ENCODE measurements at places on chromosomes 2 and 18.

DNA sequence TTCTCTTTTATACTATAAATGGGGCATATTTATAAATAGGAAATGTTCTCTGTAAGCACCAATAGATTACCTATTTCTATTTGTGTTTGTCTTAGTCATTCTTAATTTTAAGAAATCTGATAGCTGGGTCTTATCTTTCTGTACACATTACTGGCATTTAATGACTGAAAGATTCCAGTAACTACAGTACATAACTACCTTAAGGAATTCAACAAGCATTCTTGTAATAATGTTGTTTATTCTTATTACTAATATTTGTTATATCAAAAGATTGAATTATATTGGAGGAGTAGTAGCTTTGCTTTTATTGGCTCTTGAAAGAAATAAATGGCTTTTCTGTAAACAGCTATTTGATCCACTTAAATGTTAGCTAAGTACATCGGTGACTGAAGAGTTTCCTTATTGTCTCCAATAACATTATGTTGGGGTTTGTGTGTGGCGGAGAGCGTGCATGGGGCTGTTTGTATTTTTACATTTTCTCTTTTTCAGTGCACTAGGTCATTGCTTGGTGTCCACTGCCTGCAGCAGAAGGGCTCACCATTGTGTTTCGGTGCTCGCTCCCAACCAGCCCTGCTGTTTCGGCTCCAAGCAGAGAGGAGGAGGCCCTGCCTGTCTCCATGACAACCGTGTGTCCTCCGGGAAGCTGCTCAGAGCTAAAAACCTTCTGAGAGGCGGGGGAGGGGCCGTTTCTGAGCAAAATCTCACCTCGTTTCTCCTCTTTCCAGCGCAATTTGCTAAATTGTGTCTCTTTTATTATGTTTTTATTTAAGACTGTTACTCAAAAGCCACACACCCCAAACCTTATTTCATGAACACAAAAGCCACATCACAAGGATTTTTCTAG is 112.5 kb upstream of the SLC38A11 start:
- no peak for DNase-seq

GRCh38 chr2:157196956-157197355 is 60.5 kb upstream of the GALNT5 start:
- no peak for DNase-seq

DNA sequence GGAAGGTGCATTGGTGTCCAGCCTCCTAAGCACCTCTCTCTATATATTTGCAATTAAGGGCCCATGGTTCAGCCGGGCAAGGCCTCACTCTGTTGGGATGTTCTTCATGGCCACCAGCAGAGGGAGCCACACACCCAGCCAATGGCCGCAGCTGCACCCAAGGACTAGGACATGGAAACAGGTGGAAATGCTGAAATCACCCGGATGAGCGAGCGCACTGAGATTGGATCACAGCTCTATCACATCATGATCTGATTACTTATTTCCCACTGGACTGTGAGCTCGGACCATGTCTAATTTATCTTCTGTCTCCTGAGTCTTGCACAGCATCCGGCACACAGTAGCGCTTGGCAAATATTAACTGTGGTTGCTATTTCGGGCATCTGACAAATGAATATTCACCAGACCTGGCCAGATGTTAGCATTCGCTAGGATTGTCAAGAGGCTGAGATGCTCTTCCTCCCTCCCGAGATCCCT is 31.2 kb downstream of the KIF3C start:
- DNase-seq, result peak; percentile 81

- DNase-seq, result no peak
Observed at GRCh38 chr18:44343570-44343969, 337.1 kb upstream of the SETBP1 start.

- peak; percentile 35 for DNase-seq
Observed at GRCh38 chr2:44651974-44652373, 289.5 kb upstream of the SIX3 start.

DNA sequence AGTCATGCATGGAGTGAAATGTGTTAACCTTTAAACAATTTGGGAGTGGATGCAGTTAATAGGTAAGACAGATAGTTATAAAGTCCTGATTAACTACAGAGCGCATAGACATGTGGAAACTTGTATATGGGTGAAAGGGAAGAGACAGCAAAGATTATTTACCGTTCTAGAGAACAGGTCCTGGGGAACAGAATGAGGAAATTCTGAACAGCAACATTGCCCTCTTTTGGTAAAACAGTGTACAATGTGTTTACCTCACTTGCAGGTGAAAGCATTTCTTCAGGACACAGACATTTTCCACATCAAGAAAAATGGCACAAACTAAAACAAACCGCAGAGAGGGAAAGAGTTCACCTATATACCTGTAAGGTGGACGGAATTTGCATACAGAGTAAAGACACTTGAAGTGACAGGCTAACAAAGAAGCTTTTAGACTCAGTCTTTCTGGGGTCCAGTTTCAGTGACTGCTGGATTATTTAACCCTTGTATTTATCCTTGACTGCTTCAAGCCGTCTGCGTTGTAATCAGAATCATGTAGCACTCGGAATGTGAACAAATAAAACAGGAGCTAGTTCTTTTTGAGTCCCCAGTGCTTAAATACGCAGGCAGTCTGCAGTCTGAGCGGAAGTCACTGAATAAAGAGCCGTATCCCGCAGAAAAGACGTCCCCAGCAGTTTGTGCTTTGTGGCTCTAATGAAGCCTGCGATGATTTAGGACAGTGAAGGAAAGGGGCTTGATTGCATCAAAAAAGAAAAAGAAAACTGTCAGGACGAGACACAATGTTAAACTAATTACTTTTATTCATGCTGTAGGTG is 364.8 kb upstream of the GALNT5 start:
- no peak for DNase-seq

GRCh38 chr2:230178546-230179485 is 41.0 kb downstream of the SP110 start:
- no peak for DNase-seq

DNA sequence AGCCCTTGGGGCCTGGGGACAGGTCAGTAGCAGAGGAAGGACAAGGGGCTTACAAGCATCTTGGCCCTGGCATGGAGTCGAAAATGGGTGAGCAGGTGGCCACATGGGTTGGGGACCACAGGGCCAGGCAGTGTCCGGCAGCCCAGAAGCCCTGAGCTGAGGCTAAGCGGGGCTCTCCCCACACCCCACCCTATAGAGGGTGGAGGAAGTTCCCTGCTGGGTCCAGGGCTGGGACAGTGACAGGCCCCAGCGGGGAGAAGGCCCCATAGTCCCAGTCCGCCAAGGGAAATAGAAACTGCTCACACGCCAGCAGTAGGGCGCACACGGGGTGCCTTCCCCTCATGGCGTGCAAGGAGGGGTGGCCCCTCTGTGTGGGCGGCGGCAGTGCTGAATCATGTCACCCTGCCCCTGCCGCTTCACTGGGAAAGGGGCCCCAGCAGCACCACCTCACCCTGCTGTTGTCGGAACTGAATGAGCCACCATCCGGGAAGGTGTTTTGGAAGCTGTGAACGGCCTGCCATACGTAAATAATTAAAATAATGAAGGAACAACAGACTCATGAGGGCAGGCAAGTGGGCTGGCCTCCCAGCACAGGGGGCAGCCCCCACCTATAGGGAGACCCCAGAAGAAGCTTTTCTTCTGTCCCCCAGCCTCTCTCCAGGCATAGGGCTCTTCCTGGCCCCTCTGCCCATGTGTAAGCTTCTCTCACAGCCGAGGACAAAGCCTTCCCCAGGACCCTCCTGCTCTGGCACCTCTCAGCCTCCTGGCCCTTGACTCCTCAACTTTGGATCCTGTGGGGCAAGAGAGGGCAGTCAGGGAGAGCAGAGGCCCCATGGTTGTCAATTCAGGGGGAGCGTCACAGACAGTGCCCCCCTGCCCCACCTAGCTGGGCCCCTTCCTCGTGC is 12.7 kb upstream of the DUSP2 start:
- peak; percentile 81 for DNase-seq

DNA sequence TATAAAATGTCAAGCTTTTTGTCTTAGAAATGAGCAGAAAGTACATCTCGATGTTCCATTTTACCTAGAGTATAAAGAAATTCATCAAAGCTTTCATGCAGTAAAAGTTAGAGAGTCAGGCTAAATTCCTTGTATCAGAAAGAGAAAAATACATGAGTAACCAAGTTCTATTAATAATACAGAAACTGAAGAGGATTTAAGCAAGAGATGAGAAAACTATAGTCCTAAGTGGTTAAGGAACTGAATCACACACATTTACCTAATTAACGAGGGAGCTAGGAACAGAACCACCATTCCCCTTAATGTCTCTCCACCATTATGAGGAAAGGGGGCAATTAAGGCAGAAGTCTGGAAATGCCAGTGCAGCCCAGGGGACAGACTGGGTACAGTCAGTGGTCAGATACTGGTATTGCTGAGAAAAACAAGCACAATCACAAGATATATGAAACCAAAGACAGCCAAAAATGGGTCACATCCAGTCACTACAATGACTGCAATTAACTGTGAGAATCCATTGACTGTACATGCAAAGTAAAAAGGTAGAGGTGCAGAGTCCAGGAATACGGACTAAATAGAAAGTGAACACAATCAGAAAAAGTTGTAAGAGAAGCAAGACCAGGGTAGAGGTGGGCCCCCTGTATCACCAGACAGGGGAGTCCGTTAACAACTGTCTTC is 23.9 kb downstream of the MAP4K3 start:
- DNase-seq, result no peak

DNA sequence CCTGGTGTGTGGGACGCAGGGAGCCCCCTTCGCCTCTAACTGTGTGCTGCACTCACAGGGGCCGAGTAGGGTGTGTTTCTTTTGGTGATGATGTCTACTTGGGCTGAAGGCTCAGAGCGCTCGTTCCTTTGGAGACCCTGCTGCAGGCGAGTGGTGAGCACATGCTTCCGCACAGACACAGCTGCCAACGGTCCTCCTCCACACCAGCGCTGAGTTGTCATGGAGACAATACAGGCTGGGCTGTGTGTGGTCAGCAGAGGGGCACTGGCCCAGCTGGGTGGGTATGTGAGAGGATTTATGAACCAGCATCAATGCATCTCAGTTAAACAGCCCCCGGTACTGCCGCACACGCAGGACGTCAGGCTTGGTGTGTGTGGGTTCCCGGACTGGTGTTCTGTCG is 143.5 kb downstream of the SH3RF3 start:
- DNase-seq, result no peak

GRCh38 chr18:44818668-44819403 is 138.1 kb downstream of the SETBP1 start:
- DNase-seq, result no peak

GRCh38 chr18:7116792-7117389 is 706 bp downstream of the LAMA1 start:
- no peak for DNase-seq

- DNase-seq, result no peak
Observed at GRCh38 chr2:237118561-237119155, 33.0 kb downstream of the COPS8 start.

DNA sequence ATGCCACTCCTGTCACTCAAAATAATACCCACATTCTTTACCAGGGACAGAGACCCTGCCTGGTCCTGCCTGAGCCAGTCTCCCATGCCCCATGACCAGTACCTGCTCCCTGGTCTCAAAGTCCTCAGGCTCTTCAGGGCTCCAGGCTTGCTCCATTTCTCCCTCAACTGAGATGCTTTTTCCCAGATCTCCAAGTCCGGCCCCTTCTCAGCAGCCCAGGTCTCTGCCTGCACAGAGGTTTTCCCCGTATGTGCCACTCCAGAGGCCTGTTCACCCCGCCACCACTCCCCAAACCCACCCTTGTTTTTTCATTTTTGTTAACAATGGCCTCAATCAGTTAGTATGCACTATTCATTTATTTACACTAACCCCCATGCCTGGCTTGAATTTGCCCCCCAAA is 499.5 kb upstream of the MYT1L start:
- no peak for DNase-seq

DNA sequence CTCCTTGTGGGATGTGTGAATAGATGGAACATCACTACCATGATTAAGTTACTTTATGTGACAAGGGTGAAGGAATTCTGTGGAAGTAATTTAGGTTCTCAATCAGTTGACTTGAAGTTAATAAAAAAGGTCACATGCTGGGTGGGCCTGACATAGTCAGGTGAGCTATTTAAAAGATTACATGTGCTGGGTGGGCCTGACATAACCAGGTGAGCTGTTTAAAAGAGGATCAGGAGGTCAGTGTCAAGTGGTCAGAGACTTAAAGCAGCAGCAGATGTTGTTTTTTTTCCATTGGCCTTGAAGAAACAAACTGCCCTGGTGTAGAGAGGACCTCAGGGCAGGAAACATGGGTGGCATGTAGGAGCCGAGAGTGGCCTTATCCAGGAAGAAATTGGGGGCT is 3.3 kb downstream of the IL1R2 start:
- DNase-seq, result no peak

DNA sequence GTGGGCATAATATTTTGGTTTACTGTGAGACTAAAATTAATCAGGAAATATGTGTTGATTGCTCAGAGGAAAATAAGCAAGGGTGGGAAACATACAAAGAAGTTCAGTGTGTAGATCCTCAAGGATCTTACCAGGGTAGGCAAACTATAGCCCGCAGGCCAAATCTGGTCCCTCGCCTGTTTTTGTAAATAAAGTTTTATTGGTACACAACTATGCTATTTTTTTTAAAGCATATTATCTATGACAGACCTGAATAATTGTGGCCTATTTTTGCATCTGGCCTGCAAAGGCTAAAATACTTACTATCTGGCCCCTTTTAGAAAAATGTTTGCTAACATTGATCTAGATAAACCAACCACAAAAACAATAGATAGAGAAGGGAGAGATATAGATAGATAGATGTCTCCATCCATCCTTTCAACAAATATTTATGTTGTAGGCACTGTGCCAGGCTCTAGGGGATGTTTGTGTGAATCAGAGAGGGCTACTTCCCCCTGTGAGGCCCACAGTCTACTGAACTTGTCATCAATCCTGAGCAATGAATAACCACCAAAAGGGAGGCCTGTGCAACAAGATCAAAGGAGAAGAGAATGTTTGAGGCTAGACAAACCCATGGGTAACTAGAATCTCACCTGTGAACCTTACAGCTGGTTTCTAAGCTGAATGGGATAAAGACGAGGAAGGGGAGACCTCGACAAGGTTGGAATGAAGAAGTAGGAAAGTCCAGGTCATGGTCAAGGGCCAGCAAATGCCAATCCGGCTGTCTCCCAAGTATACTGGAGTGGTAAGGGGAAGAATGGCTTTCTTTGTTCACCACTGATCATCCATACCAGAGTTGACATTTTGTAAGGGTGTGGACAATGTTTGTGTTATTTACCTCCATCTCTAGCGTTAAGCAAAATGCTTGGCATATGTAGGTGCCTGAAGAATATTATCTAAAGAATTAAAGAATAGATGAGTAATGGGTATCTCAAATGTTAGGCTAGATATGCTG is 23.6 kb downstream of the ALPK2 start:
- no peak for DNase-seq

DNA sequence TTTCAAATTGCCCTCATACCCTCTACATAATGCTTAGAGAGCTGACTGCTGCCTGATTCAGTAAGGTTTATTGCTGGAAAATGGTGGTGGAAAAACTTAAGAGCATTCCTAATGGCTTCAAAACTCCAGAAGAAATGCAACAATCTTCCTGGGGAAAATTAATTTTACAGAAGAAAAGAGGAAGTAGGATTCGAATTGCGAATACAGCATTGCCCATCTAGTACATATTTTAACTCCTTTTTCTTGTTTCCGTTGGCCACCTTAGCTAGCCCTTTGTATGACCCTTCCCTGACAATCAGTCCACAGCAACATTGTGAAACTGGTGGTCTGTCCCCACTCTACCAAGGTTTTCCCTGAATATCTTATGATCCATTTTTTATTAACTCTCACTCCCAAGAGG is 224.7 kb downstream of the MTX2 start:
- DNase-seq, result no peak

Measured in GM13977 (cell line).